ENCODE measurements at places on chromosomes 4 and X.
A peak's percentile ranks its signal among the peaks of the same experiment; 100 is the strongest.

GRCh38 chrX:48278958-48279357, 23.8 kb downstream of the SSX1 start:
- no peak for DNase-seq

DNA sequence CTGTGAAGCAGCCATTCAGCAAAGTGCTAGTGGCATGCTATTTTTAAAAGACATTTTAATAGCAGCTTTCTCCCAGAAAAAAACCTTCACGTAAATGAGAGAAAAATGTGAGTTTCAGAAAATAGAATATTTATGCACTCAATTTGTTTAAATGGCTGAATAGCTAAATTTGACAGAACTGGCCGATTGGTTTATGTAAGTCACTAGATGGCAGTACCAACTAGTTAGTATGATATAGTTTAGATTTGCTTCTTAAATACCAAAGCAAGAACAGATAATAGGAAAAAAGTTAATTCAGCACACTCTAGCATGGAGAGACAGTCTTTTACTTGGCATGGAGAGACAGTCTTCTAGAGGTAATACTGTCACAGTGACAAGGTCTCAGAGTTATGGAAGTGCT, 250.1 kb downstream of the SNCA start:
- DNase-seq = peak; percentile 7

- no peak for DNase-seq
Observed at GRCh38 chr4:10694828-10695209, 10.3 kb upstream of the CLNK start.

DNA sequence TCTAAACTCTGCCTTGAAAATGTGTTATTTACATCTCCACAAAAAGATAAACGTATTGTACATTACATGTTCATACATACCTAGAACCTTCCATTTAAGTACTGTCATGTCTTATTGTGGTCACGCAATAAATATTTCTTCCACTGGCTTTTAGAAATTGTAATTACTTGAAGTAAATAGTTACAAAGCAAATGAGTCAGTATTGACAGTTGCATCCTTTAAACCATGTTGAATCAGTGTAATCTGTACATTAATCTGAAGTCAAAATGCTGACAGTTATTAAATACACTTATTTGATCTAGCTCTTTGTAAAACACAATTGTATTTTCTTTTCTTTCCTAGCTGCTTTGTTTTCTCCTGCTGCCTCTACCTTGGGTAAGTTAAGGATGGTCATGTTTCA, 446.7 kb downstream of the EPHA5 start:
- DNase-seq = no peak

DNA sequence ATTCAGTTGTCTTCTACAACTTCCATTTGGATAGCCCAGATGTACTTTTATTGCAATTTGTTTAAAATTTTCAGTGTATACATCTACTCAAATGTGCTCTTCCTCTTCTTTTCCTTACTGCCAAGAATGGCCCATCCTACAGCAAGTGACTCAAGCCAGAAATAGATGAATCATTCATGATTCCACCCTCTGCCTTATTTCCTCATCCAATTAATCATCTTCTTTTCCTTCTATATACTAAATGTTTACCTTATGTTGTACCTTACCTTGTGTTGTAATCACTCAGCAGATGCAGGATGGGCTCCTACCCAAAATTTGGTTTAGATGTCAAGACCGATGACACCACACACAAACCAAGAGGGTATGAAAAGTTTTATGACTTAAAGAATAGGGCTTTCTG, 437.8 kb downstream of the GRXCR1 start:
- DNase-seq = peak; percentile 35

GRCh38 chrX:9196961-9197640, 163.2 kb upstream of the FAM9B start:
- DNase-seq = no peak

- DNase-seq = no peak
Observed at GRCh38 chr4:23614284-23614892, 275.5 kb downstream of the PPARGC1A start.

GRCh38 chrX:43551590-43551989, 104.5 kb upstream of the MAOA start:
- no peak for DNase-seq

- DNase-seq = no peak
Observed at GRCh38 chr4:97987019-97987648, 156.1 kb downstream of the STPG2 start.

DNA sequence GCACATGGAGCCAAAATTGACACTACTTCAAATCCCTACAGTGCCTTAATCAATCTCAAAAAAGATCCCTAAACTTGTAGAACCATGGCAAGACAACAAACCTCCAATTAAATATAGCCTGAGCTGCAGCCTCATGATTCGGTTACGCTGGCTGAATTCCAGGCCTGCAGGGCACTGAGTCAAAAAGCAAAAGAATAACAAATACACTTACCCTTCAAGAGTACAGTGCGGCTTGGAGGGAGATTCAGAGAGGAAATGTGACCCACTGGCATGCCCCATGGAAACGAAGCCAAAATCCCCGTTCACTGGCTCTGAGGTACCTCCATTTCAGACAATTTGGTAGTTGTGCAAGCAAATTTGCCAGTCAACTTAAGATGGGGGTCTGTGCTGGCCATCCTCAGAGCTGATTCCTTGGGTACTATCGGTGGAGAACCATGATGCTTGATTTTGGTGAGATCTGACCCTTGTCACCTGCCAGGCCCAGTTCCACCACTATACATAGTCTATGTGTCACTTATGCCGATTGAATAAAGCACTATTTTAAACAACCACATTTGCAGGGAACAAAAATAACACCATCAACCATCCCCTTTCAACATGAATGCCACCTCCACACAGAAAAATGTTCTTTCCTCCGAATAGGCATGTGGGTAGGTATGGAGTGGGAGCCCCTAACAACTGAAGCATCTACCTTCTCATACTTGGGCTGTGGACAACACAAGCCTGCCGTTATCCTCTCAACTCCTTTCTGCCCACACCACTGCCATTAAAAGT, 2.1 kb downstream of the C4orf54 start:
- no peak for DNase-seq

GRCh38 chr4:86948276-86948675, 13.5 kb downstream of the AFF1 start:
- DNase-seq = no peak

- DNase-seq = no peak
Observed at GRCh38 chrX:132063334-132063733, 40.2 kb downstream of the STK26 start.

DNA sequence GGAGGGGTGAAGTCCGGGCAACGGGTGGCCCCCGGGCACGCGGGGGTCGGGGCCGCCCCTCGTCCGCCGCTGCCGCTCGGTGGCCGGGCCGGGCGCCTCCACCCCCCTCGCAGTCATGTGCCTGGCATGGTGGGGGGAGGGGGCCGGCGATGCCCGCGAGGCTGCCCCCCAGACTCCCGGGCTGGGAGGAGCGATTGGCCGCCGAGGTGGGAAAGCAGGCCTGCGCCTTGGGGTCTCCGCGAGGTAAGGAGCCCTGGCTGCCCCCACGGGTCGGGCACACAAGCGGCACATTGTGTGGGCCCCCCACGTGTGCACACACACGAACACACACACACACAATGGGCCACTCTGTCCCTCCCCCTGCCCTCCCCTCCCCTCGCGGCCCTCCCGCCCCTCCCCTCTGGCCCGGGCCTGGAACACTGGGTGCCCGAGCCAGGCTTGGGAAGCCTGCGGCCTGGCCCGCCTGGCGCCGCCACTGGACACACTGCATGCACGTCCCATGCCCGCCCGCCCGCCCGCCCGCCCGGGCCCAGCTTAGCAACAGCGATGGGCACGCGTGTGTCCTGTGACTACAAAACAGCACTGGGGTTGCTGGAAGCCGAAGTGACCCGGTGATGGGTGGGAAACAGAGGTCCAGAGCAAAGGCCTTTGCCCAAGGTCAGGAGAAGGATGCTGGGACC, 1.3 kb downstream of the SLC6A8 start:
- DNase-seq = peak; percentile 13

DNA sequence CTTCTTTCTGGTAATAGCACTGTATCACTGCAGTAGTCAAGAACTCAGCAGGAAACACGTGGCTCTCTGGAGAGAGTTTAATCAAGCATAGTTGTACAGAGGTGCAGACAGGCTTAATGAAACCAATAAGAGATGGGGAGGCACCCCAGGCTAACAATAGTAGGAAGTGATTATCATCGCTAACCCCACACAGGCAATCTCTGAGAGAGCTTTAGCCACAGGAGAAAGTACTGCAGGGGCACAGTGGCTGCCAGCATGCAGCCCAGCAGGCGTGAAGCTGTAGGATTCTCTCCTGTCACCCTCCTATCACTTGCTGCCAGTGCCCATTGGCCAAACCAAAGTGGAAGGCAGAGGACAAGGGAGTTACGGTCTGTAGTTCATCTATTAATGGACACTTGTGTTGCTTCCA, 450.0 kb upstream of the RASGEF1B start:
- DNase-seq = no peak

- DNase-seq = no peak
Observed at GRCh38 chr4:142845293-142846107, 601 bp downstream of the INPP4B start.

- DNase-seq = no peak
Observed at GRCh38 chrX:29090811-29091210, 503.6 kb downstream of the IL1RAPL1 start.

GRCh38 chrX:107154787-107155620, 36.4 kb upstream of the RBM41 start:
- no peak for DNase-seq

- DNase-seq = no peak
Observed at GRCh38 chrX:16696956-16697355, 15.5 kb downstream of the CTPS2 start.

GRCh38 chr4:71604785-71605184, 179.1 kb downstream of the GC start:
- no peak for DNase-seq

DNA sequence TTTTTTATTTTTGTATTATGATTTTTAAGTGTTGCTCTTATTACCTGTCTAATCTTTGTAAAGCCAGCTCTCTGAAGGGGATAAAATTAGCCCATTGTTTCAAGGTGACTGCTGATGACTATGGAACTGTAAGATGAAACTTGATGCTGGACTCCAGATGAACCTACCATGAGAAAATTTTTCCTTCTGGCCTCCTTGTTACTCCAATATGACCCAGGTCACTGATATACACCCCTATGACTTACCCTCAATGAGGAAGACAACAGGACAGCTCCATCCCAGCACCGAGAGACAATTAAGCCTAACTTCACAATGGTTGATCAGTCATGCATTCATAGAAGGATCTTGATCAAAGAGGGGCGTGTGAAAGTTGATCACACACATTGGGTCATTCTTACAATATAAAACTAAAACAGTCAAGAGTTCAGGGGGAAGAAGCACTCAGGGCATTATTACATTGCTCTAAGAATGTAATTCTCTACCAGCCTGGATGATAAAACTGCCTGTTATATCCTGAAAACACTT, 230.8 kb upstream of the AGTR2 start:
- no peak for DNase-seq

DNA sequence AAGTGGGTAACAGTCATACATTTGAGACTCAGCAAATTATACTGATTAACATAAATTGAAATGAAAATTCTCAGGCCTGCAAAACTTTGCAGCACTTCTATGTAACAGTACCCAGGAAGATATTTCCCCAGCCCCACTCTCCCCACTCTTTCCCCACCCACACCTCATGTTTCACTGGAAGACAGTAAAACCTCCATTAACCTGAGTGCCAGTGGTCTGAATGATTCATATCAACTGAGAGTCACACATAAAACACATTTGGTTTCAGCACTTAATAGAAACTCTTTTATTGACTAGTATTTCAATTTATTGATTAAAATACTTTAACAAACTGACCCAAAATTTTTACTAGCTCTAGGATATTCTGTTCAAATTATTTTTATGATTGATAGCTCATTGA, 6.9 kb downstream of the CXCL6 start:
- DNase-seq = no peak

GRCh38 chr4:66704243-66704642, 841.1 kb downstream of the CENPC start:
- DNase-seq = no peak

- DNase-seq = no peak
Observed at GRCh38 chr4:22372986-22373385, 142.9 kb downstream of the ADGRA3 start.

DNA sequence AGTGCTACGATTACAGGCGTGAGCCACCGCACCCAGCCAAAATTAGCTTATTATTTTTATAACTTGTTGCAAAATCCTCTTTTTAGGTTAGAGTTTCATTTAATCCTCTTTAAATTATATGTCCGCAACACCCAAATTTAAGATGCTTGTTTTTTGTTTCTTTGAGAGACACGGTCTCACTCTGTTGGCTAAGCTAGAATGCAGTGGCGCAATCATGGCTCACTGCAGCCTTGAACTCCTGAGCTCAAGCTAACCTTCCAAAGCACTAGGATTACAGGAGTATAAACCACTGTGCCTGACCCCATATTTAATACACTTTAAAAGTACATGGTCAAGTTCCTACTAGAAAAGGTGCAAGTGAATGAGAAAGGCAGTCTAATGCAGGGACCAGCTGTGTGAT, 2.2 kb downstream of the RBBP7 start:
- no peak for DNase-seq

DNA sequence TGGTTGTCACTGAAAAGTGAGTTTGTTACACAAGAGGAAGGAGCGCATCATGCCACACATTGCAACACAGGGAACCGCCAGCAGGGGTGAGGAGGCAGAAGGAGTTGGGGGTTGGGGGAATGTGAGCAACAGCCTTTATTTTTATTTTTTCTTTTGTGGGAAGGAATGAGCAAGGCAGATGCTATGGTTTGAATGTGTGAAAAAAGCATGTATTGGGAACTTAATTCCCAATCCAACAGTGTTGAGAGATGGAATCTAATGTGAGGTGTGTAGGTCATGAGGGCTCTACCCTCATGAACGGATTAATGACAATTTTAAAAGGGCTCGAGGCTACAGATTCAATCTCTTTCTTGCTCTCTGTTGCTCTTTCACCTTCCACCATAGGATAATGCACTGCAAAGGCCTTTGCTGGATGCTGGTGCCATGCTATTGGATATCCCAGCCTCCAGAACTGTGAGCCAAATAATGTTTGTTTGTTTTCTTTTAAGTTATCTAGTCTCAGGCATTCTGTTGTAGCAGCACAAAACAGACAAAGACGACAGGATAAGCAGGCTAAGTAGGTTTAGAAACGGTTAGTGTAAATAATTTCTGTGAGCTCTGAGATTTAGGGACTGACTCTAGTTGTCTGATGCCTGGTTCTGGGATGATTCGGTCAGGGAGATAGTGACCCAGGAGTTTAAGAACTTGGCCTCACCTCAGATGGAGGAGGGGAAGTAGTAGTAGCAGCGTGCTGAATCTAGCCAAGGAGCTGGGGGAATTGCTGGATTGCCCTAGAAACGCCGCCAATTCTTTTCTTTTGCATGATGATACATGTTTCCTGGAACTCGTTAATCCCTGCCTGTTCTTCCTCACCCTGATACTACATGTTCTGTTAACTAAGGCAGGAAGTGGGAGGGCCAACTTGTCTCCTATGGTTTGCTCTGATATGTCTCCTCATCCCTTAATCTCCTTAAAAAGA, 156.6 kb upstream of the CTSO start:
- peak; percentile 38 for DNase-seq

GRCh38 chrX:66255359-66255967, 91.4 kb downstream of the HEPH start:
- no peak for DNase-seq

DNA sequence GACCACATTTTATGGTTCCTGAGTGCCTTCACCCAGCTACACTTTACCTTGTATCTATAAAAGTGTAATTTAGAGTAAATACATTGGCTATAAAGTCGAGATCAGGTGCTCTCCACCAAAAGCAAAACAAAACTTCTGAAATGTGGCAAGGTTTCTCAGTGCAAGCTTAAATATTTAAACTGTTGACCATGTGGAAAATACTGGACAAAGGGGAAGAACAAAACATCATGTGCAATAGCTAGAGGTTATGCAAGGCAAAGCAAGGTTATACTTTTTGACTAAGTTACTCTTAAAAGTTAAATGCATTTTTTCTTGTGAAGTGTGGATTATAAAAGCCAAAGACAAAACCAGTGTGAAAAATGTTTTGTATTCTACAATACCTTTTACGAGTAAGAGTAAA, 55.9 kb downstream of the UGT2A2 start:
- no peak for DNase-seq
